Bone marrow (tissue), 2 donors: ENCODE measurements at places on chromosomes 2 and 18.

DNA sequence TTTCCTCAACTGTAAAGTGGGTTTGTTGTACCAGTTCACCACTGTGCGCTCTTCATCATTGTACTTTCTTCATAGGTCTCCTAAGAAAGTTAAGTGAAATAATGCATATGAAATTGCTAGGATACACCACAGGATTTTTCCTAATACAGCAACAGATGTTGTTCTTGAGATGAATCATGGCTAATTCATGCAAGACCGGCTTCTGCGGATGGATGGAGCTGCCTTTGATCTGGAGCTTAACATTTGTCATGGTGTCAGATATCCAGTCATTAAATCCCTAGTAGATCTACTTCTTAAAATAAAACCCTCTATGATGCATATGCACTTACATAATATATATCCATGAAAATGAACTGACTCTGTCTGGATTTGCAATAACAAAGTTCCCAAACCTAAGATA, 114.1 kb downstream of the COL6A3 start:
- DNase-seq = no peak

- no peak for DNase-seq
Observed at GRCh38 chr18:37572736-37573135, 7.1 kb upstream of the CELF4 start.

GRCh38 chr18:62788111-62788510, 72.8 kb downstream of the PHLPP1 start:
- DNase-seq = no peak

- no peak for DNase-seq
Observed at GRCh38 chr18:33870059-33870458, 292.0 kb downstream of the ASXL3 start.

GRCh38 chr2:201420442-201421113, 30.7 kb downstream of the TRAK2 start:
- no peak for DNase-seq

- DNase-seq = no peak
Observed at GRCh38 chr2:195164930-195165329, 492.1 kb upstream of the SLC39A10 start.

DNA sequence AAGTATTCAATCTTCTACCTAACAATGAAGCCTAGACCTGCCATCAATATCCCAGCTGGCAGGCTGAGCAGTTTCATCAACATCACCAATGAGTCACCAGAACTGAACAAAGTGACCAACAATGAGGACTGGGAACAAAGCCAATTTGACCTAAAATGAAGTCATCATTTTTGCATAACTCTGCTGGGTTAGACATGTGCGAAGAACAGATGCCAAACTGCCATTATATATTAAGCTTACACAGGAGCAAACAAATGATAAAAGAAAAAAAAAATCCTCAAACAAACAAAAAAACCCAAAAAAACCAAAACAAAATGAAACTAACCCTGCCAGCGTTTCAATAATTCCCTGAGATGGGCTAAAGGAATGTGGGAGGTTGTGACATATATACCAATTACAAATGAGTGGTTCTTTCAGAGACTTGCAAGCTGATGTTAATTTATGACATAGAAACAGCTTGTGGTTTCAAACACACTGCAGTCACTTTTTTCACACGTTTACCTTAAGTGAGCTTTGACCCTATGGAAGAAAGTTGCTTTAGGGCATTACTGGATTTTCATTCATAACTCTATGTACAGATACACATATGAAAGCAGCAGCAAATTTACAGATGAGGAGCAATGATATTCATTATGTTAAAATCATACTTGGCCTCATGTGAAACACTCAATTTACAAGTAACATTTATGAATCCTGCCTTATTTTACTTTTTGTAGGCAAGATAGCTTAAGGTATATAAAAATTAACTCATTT, 56.9 kb upstream of the CCDC141 start:
- DNase-seq = no peak

GRCh38 chr2:234588054-234588430, 91.2 kb upstream of the ARL4C start:
- DNase-seq = no peak

DNA sequence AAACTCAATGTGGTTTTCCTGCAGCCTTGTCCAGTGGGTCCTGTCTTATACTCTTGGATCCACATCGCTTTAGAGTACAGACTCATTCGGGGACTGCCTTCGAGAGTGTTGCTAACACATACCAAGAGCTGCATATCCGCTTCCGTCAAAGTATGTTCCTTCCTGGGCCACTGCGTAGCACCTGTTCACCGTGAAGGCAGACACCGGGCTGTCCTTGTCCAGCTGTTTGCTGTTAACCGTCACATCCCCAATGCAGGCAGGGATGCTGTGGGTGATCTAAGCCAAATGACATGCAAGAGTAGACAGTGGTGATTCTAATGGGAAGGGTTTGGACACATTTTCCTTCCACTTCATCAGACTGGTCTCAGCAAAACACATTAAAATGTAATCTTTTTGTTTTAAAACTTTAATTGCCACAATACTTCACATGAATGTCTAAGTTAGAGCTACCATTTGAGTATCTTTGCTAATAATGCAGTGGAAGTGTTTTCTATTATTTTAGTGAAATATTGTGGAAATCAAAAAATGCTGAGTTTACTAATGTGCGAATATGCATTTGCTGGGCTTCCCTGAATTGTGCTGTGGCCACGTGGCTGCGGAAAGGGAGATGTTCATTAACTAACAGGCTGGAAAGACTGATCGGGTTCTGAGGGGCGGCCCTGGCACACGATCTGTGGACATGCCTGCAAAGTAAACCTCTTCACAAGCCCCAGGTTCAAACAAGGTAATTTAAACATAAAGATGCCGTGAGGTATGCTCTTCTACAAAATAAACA, 169.1 kb downstream of the LAMA1 start:
- DNase-seq = no peak

- no peak for DNase-seq
Observed at GRCh38 chr18:31497836-31498573, at the start of gene DSG2. Gene DSG2, plus strand, starts transcription at chr18:31498177. Its CDS starts 75 bp downstream, at chr18:31498252.

GRCh38 chr2:134677856-134678756, 40.7 kb downstream of the TMEM163 start:
- no peak for DNase-seq

- DNase-seq = no peak
Observed at GRCh38 chr2:124213977-124214587, 189.0 kb downstream of the CNTNAP5 start.

- DNase-seq = no peak
Observed at GRCh38 chr2:121289271-121289670, 4.3 kb upstream of the TFCP2L1 start.

DNA sequence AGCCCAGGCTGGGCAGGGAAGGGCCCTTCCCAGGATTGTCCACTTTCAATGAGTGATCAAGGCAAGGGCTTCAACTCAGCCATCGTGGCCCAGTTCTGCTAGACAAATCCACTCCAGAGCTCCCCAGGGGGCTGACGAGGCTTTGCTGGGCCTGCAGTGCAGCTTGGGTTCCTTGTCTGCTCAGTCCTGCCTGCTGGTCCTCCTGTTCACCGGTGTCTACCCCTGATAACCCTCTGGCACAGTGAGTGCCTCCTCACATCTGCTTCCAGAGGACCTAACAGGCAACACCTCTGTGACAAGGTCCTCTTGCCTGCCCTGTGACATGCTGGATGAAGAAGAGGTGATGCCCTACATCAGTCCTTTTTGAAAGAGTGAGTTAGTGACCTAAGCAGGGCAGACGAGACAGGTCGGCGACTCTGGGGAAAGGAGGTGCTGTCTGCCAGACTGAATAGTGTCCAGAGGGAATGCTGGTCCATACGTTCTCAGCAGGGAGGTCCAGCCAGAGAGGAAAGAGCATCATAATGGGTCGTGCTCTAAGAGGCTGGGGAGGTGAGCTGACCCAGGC, 20.9 kb upstream of the KCNF1 start:
- DNase-seq = no peak

DNA sequence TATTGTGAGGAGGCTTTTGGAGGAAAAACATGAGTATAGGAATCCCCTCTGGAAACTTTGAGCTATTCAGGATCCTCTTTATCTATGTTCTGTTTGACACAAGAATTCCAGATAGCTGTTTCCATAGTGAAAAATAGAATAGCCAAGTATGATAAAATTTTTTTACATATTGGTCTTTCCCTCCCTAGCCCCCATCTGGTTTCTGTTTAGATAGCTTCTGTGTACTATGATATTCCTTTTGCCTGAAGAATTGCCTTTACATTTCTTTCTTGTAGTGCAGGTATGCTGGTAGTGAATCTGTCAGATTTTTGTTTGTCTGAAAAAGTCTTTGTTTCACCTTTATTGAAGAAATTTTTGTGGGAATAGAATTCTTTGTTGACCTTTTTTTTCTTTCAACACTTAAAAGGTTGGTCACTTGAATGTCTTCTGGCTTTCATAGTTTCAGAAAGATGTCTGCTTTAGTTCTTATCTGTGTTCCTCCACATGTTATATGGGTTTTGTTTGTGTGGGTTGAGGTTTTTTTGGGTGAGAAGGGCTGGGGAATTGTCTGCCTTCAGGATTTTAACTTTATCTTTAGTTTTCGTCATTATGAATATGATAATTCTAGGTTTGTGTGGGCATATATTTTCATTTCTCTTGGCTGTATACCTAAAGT, 29.9 kb upstream of the FBLN7 start:
- no peak for DNase-seq

- no peak for DNase-seq
Observed at GRCh38 chr2:99779276-99779675, 289.5 kb upstream of the REV1 start.

- no peak for DNase-seq
Observed at GRCh38 chr18:55430026-55430425, 158.0 kb downstream of the TCF4 start.

- no peak for DNase-seq
Observed at GRCh38 chr2:65727816-65728215, 295.4 kb upstream of the SPRED2 start.

- no peak for DNase-seq
Observed at GRCh38 chr2:127199223-127199622, 20.9 kb downstream of the CYP27C1 start.

GRCh38 chr2:70995426-70995729, 705 bp upstream of the TEX261 start:
- DNase-seq = no peak

DNA sequence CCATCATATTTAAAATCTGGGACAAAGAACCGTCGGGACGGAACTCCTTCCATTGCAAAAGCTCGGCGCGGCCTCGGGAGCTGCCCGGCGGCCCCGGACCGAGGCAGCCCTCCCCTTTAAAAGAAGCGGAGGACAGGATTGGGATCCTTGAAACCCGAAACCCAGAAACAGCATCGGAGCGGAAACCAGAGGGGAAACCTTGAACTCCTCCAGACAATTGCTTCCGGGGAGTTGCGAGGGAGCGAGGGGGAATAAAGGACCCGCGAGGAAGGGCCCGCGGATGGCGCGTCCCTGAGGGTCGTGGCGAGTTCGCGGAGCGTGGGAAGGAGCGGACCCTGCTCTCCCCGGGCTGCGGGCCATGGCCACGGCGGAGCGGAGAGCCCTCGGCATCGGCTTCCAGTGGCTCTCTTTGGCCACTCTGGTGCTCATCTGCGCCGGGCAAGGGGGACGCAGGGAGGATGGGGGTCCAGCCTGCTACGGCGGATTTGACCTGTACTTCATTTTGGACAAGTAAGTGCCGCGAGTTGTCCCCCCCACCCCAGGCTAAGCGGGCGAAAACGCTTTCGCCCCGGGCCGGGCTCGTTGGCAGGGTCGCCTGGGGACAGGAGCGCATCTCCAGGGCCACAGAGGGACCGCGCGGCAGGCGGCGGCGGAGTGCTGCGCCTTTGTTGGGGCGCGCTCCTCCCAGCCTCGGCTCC, at the start of gene ANTXR1:
Gene ANTXR1 (plus strand): TSS at position 38 of the 698 bp plus-strand sequence. CDS start 321 bp downstream, at position 359.
- peak; percentile 12 for DNase-seq

GRCh38 chr2:199092419-199092818, 365.3 kb downstream of the SATB2 start:
- DNase-seq = no peak

- DNase-seq = no peak
Observed at GRCh38 chr18:31258789-31259188, 59.2 kb upstream of the DSG1 start.

GRCh38 chr18:39198376-39198775, 1632.8 kb upstream of the CELF4 start:
- no peak for DNase-seq

- no peak for DNase-seq
Observed at GRCh38 chr2:201859949-201860348, 53.6 kb downstream of the CDK15 start.

GRCh38 chr2:41954304-41955291, 93.2 kb upstream of the PKDCC start:
- DNase-seq = no peak

- no peak for DNase-seq
Observed at GRCh38 chr2:52995424-52995823, 772.2 kb upstream of the CHAC2 start.

DNA sequence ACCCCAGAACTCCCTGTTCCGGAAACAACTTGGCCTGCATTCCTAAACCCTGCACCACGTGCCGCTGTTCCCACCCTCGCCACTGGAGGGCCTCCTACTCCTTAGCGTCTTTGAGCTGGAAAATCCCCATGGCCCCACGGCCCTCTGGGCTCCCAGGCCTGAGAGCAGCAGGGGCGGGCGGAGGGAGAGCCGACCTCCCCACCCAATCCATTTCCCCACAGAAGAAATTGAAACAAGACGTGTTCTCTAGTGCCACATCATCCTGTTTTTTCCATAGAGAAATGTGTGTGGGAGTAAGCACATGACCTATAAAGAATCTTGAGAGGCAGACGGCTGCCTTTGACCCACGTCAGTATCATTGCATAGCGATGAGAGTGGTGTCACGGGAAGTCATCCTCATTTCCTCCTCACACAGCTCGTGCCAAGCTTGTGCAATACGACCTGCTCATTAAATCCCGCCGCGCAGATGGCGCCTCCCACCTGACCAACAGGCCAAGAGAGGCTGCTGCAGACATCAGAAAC, 79.2 kb downstream of the LAMA1 start:
- DNase-seq = no peak

DNA sequence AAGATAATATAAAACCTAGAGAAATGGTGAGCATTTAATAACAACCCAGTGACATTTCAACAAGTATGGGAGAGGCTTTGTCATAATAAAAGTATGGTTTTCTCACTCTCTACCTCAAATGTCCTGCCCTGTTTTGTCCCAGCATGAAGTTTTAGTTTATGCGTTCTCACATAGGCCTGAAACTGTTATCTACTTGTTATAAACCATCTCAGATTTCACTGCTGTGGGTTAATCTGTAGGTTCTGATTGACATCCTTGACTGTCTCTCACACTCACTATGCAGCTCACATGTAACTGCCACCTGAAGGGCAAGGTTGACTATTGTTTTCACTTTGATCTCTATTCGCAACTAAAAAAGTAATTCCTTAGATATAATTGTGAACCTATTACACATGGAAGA, 44.9 kb downstream of the ZEB2 start:
- DNase-seq = no peak

- DNase-seq = no peak
Observed at GRCh38 chr2:241379481-241380480, 23.7 kb downstream of the FARP2 start.

DNA sequence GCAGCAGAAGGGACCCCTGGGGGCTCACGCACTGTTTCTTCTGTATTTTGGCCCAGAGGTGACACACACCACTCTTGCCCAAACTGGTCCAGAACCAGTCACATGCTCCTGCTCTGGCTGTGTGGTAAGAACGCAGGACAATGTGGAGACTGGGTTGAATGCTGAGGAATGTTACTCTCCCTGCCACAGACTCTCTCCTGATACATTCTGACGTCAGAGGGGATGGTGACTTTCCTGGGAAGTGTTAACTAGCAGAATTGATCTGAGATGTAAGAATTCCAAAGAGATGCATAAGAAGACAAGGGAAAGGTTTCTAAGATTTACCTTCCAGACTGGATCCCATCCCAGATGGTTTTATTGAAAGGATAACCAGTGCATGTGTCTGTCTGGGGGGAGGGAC, 100.8 kb downstream of the ASB1 start:
- DNase-seq = no peak
